ENCODE measurements at places on chromosomes 2 and 18.

- no peak for DNase-seq
Observed at GRCh38 chr2:176461809-176462670, 192.8 kb downstream of the MTX2 start.

GRCh38 chr2:132750606-132751005, 80.6 kb upstream of the LYPD1 start:
- no peak for DNase-seq

- no peak for DNase-seq
Observed at GRCh38 chr2:126671488-126671887, 15.5 kb downstream of the GYPC start.

DNA sequence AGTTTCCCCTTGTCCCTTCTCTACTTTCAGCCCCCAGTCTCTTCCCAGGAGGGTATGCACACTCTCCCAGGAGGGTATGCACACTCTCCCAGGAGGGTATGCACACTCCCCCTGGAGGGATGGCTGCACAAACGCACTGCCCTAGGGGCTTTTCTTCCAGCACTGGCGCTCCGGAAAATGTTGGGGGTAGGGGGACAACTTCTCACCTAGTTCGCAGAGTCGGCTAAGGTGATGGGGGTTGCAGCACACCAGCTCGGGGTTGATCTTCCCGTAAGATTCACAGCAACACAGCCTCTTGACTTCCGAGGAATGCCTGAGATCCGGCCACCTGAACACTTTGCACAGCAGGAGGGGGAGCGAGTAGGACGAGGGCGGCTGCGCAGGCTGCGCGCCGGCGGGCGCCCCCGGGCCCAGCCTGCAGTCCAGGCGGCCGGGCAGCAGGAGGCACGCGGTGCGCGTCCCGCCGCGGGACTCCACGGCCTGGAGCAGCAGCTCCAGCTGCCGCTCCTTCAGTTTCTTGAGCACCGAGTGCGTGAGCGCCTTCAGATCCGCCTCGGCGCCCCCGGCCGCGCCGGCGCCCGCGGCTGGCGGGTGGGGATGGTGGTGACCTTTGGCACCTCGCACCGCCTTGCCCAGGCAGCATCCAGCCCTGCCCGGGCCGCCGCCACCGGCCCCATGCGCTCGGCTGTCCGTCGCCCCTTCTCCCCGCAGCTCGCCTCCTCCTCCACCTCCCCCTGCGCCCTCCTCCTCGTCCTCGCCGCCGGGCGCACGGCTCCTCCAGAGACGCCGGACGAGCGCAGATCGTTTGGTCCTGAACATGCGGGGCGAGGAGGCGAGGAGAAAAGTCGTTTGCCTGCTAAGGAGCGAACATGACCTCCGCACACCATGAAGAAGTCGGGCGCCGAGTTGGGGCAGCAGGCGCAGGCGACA, 894 bp downstream of the SMAD7 start:
- DNase-seq: no peak

GRCh38 chr2:177746358-177746757, 326.2 kb downstream of the PDE11A start:
- DNase-seq: no peak

DNA sequence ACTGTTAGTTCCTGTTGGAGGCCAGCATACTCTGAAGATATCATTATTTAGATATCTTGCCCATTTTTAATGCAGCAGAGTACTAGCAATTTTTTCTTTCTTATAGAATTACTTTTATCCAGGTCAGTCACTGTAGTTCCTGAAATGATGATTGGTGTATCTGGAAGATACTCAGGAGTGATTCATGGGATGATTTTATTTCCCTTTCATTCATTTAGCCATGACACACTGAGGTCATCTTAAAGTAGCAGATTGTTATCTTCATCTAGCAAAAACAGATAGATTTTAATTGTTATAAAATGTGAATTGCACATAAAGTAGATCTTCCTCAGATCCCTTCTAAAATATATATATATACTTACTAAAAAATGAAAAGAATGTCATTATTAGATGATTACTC, 109.1 kb downstream of the PIK3C3 start:
- DNase-seq: no peak

GRCh38 chr2:43877782-43878464, 39.2 kb downstream of the ABCG8 start:
- DNase-seq: peak; percentile 72
